ENCODE measurements at places on chromosomes 16 and 17.

DNA sequence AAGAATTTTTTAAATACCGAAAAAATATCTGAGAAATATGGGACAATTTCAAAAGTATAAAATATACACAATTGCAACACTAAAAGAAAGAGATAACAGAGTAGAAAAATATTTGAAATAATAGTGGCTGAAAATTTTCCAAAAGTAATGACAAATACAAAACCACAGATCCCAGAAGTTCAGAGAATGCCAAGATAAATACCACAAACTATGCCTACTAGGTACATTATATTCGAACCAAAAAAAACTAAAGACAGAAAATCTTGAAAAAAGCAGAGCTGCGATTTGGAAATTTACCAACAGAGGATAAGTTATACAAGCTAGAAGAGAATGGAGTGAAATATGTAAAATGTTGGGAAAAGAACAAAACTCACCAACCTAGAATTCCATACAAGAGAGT is 191.3 kb upstream of the ELAC2 start:
- no peak for DNase-seq

- peak; percentile 35 for DNase-seq
These were observed 80.7 kb downstream of the PLD6 start for GRCh38 chr17:17125136-17126084.

GRCh38 chr17:58318065-58318481 is 10.5 kb downstream of the TSPOAP1 start:
- no peak for DNase-seq

- peak; percentile 44 for DNase-seq
These were observed 2.0 kb downstream of the TBC1D10B start for GRCh38 chr16:30368122-30368791.

GRCh38 chr17:73539166-73539565 is 105.1 kb downstream of the SDK2 start:
- no peak for DNase-seq

DNA sequence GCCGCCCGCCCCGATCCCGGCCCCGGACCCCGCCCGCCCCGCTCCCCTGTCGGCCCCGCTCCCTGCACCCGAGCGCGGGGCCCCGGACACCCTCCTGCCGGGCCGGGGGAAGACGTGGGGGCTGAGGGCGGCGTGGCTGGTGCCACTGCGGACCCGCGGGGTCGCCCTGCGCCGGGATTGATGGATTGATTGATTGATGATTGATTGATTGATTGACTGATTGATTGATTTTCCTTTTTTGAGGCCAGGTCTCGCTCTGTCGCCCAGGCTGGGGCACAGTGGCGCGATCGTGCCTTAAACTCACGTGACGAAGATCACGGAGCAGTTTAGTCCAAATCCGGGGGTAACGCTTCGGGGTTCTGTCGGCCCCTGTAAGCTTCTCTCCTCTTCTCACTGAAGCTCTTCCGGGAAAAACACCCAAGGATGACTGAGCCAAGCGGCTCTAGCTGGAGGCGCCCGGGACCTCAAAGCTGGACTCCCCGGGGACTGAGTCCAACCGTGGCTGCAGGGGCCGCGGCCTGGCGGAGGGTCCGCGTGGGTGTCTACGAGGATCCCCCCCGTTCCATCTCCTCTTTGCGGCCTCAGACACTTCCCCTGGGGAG is 40.2 kb upstream of the BHLHA9 start:
- no peak for DNase-seq

DNA sequence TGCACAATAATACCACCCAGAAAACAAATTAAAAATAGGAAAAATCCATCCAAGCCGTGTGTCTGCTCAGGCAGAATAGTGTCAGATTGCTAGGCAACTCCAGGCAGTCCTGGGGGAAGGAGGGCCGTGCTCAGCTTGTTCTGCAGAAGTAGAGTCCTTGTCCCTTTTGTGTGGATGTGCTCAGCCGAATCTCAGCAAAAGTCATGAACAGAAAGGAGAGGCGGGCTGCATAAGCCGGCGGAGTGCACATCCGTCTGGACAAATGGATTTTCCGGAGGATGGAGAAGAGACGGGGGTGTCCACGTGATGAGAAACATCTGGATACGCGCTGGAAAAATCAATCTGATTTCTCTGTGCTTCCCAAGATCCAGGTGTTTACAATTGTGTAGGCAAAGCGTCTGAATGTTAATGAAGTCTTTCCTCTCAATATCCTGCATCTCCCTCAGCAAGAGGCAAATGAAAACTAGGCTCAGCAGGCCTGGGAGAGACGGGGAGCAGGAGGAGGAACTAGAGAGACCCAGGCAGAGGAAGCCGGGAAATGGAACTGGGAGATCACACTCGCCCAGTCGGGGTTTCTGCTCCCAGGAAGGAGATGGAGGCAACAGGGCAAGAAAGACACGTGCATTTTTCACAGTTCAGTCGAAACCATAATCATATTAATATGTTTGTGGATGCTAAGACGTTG is 7.7 kb upstream of the RBFOX3 start:
- DNase-seq, result no peak

- no peak for DNase-seq
These were observed 63.9 kb upstream of the HLF start for GRCh38 chr17:55200904-55201303.

- no peak for DNase-seq
These were observed 28.5 kb downstream of the IQCK start for GRCh38 chr16:19746561-19746960.

DNA sequence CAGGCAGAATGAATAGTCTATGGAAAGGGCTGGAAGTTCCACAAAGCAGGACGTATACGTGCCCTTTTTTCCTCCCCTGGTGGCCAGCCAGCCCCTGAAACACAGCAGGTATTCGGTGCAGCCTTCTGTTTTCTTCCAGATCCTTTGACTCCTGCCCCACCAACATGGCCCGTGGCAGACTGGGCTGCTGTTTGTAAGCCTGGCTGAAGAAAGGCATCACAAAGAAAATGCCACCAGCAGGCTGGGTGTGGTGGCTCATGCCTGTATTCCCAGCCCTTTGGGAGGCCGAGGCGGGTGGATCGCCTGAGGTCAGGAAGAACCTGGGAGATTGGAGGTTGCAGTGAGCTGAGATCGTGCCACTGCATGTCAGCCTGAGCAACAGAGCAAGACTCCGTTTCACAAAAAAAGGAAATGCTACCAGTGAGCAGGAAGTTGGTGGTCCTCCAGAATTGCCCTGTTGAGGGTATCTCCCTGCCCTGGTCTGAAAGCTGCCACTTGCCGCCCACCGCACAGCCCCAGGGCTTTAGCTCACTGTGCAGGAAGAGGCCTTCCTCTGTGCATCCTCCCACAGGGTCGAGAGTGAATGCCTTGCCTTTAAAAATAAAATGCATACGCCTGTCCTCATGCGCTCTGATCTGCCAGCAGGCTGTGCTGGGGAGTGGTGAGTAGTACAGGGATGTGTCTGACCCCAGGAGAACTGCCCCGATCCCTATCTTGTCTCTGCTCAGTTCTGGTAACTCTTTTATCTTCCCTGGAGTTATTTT is 587.7 kb downstream of the MAF start:
- DNase-seq, result no peak

DNA sequence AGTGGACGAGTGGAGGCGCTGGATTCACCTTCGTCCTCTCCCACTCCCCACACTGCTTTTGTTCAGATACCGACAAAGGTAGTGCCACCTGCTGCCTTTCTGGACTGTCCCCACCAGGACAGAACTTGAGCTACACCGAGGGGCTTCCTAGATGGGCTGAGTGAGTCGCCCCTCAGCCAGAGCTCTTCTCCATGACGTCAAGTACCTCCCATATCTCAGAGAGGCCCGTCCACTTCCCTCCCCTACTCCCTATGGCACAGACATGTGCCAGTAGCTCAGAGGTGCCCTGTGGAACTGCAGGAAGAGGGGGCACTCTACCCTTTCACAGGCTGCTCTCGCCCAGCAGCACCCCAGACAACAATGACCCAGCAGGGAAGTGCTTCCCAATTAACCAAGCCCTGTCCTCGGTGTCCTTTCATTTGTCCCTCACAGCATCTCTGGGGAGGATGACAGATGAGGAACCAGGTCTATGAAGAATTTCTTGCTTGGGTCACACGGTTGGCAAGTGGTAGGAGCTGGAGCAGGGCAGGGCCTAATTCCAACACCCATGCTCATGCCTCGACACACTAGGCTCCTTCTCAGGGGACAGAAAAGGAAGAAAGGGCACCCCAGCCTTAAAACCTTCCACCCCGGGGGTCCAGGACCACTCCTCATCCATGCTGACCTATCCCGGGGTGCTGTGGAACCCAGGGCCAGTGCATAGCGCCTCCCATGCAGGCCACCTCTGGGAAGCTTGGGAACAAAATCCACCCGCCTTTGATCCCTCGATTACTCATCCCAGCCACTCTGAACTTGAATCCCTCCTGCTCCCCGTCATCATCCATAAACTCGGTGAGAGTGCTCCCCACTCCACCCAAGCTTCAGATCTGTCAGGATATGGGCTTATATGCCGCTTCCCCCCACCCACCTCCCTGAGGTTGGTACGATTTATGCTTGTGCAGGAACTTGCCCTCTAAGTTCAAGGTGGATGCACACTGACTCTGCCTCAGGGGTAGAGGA is 51.7 kb downstream of the WNT3 start:
- no peak for DNase-seq

DNA sequence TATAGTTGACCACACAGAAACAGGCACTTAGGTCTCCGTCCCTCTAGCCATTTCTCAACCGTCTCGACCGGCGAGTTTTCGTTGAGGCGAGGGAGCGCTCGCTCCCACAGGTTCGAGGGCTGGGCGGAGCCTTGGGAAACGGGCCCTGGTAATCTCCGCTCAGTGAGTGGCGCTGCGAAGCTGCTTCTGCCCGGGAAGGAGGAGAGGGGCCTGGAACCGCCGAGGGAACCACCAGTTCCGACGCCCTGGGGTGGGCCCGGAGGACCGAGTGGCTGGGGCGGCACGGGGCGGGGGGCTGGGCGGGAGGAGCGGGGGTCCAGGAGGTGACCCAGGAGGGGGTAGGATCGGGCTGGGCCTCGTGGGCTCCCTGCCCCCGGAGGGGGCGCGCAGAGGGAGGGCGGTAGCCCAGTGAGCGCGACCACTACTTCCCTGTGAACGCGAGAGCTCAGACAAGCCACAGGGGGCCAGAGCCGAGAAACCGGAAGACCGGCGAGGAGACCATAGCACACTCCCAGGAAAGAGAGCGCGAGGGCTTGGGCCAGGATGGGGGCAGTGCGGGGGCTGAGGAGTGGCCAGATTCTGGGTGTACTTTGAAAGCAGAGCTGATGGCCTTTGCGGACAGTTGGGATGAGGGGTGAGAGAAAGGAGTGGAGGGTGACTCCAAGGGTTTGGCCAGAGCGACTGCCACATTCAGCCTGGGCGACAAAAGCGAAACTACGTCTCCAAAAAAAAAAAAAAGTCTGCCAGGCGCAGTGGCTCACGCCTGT is 29.9 kb upstream of the ARL4D start:
- DNase-seq, result peak; percentile 85

GRCh38 chr16:28093385-28093725 is 29.8 kb upstream of the GSG1L start:
- DNase-seq, result no peak

- no peak for DNase-seq
These were observed 1.4 kb upstream of the CNGB1 start for GRCh38 chr16:57972306-57972705.
